ENCODE measurements at places on chromosomes 7 and 10.

DNA sequence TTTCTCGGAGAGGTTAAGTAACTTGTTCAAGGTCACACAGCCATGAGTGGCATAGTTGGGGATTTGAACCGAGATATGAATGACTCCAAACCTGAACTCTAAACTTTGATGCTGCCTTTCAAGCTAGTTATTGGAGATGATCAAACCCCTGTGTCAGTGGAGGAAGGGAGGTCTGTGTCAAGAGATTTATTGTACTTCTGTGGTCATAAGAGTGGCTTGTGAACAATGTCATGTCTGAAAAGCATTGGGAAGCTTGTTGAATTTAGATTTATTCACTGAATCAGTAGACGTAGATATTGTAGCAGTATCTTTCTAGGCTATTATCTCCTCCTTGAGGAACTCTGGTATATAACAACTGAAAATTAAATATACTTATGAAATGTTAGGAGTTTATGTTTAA, 27.3 kb downstream of the SNX10 start:
- H3K36me3 ChIP-seq = peaks cover 7% of the 10 kb centered on the region
- no peak for DNase-seq
- no peak overlapping the region for H3K4me3 ChIP-seq
- H3K4me1 ChIP-seq = no peaks in the 10 kb centered on the region

DNA sequence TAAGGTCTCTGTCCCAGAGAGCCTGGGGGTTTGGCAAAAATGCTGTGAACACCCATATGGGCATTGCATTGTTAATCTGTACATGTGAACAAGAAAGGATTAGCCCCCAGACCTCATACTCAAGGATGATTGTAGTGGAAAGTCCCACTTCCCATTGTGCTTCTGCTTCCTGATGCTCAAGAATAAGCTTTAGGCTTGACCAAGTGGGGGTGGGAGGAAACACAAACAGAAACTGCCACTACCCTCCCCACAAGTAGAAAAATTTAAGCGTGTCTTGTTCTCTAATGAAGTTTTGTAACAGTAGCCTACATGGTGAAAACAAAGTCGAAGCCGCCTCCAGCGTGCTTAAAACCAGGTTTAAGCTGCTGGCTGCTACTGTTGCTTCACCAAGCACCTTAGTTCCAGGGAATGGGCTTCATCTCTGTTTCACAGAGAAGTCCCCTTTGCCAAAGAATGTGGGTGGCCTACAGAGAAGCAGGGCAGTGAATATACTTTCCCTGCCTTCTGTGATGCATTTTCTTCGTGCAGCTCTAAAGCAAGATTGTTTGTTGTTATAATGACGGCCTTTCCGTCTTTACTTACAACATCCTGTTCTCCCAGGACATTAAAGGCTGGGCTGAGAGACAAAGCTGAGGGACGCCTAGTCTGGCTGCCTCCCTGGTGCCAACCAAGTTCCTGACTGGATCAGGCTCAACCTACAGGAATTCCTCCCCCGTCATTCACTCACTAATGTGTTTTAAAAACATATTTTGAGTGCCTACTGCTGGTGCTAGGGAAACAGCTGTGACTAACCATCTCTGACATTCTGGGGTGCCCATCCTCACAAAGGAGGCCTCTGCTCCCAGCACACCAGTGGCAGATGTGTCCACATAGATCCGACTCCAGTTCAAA, 32.1 kb upstream of the CCSER2 start:
- H3K27ac ChIP-seq = no peak overlapping the region
- H3K27me3 ChIP-seq = peaks cover 11% of the 10 kb centered on the region
- no peaks in the 10 kb centered on the region for H3K36me3 ChIP-seq
- no peak overlapping the region for H3K4me3 ChIP-seq
- peaks cover 30% of the 10 kb centered on the region for H3K4me1 ChIP-seq

DNA sequence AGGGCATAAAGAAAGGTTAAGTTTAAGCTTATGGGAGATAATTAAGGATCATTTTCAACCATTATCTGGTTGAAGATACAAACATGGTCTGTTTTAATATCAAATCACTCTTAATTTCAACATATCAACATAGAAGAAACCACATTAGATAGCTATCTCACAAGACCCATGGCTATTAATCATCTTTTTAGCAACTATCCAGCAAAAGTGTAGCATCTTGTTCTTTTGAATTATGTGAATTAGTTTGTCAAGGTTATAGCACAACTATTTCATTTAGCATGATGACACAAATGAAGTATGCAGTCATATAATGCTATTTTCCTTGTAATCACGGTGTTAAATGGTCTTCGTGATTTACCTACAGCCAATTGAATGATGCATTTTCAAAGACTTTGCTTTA, 58.9 kb upstream of the PPP1R9A start:
- H3K27me3 ChIP-seq = no peaks in the 10 kb centered on the region
- H3K4me1 ChIP-seq = no peaks in the 10 kb centered on the region
- no peak for DNase-seq

GRCh38 chr7:106369352-106369751, 84.6 kb upstream of the NAMPT start:
- peaks cover 2% of the 10 kb centered on the region for H3K4me1 ChIP-seq
- DNase-seq = no peak
- H3K27ac ChIP-seq = no peak overlapping the region

- no peak for DNase-seq
- H3K4me1 ChIP-seq = peaks cover 29% of the 10 kb centered on the region
- H3K36me3 ChIP-seq = no peaks in the 10 kb centered on the region
- H3K4me3 ChIP-seq = peak overlapping the region; percentile 67
- peak overlapping the region; percentile 87 for H3K27ac ChIP-seq
Measured at GRCh38 chr10:86970162-86970981, 2.1 kb downstream of the ADIRF start.

DNA sequence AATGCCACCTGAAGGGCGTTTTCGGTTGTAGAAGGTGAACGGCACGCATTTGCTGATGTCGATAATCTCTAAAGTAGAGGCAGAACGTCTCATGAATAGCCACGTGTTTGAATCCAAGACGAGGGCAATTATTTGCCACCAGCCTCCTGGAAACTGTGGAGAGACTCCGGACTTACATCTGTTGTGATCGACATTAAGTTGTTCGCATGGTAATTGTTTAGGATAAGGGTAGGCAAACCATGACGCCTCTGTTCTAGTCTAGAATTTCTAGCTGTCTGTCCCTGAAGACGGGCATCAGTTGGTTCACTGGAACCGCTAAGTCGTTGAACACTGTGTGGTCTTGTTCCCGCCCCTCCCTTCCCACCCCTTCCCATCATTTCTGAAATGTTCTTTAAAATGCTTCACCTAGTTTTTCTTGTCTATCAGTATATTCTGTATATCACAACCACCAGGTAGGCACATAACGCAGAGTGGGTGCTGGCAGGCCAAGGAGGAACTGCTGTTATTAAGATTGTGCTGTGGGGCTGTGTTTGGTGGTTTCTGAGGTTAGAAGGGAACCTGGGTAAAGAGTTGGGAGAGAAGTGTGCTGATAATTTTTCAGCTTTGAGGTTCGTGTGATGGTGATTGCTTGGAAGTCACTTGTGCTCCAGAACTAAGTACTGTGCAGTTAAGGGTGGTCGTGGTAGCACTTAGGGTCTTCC, 1.2 kb downstream of the UBE3C start:
- DNase-seq = peak; percentile 49
- H3K27me3 ChIP-seq = no peaks in the 10 kb centered on the region
- peak overlapping the region; percentile 80 for H3K27ac ChIP-seq
- H3K4me3 ChIP-seq = peak overlapping the region; percentile 77
- peaks cover 49% of the 10 kb centered on the region for H3K4me1 ChIP-seq

- no peak for DNase-seq
- no peaks in the 10 kb centered on the region for H3K27me3 ChIP-seq
- H3K36me3 ChIP-seq = no peaks in the 10 kb centered on the region
- no peaks in the 10 kb centered on the region for H3K4me1 ChIP-seq
- H3K4me3 ChIP-seq = no peak overlapping the region
Measured at GRCh38 chr10:86662186-86663045, 5.9 kb upstream of the LDB3 start.

GRCh38 chr10:94645285-94645684, 38.2 kb upstream of the CYP2C18 start:
- no peaks in the 10 kb centered on the region for H3K27me3 ChIP-seq
- DNase-seq = no peak
- H3K4me1 ChIP-seq = no peaks in the 10 kb centered on the region
- H3K27ac ChIP-seq = no peak overlapping the region
